ENCODE measurements at places on chromosomes 16 and 17.

DNA sequence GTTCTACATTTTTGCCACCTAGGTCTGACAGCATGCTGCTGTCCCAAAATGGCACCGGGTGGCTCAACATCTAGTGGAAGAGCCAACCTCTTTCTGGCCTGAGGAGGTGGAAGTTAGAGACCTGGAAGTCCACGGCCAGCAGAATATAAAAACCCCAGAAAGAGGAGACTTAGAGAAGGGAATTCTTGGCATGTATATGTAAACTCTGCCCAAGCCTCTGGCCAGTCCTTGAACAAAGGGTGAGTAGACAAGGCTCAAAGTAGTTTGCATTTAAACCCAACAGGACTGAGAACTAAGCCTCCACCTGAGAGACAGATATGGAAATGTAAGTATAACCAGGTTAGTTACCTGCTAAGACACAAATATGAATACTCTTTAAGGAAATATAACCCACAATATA, 210.3 kb downstream of the GRIN2A start:
- no peak for DNase-seq

GRCh38 chr16:27123795-27124409, 57.2 kb downstream of the C16orf82 start:
- DNase-seq: no peak

DNA sequence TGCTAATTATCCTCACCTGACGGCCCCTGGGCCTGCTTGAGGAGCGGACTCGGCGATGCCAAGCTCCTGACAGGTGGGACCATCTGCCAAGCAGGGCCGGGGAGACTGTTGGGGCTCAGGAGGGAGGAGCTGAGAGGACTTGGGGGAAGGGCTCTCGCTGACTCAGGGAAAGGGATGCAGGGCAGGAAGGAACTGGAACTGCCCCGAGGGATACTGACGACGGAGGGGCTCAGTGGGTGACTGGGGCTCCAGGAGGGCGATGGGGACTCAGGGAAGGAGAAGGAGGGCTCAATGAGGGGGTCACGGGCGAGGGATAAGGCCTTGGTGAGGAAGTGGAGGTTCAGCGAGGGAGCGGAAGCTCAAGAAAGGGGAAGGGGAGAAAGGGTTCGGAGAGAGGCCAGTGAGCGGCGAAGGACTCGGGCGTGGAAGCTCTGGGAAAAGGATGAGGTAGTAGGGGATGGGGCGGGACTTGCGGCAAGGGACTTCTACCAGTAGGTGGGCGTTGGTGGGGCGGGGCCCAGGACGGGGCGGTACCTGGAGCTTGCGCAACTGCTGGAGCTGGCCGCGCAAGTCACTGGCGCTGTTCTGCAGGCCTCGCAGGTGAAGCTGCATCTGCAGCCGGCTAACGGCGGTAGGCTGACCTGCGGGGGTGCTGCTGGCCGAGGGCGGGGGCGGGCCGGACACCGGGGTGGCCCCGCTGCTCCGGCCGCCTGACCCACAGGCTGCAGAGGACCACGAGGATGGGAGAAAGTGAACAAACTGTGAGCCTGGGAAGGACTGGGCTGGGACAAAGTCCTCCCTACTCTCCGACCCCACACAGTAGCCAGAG, 46.5 kb downstream of the SRCIN1 start:
- peak; percentile 89 for DNase-seq

DNA sequence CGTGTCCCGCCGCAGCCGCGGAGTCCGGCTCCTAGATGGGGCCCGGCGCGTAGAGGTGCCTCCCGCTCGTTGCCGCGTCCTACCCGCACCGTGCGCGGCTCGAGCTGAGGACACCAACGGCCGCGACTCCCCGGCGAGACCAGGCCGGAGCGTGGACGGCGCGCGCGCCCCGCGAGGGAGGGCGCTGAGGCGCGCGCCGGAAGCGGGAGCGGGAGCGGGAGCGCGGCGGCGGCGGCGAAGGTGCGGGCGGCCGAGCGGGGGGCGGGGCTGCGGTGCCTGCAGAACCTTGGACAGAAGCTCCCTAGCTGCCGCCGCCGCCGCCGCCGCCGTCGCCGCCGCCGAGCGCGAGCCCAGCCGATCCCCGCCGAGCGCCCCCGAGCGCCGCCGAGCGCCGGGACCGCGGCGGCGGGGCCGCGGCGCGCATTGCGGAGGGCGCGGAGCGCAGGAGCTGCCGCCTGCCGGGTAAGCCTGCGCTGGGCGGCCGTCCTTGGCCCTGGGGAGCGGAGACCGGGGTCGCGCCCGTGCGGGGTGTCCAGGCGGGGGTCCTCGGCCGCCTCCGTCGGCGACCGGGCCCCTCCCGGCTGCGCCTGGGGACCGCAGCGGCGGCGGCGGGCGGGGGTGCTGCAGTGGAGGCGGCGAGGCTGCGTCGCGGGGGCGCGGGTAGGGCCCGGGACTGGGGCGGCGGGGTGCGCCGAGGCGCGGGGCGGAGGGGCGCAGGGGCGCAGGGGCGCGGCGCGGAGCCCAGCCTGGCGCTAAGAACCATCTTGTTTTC, at the start of gene CDK5R1:
Gene CDK5R1, plus strand, starts transcription at position 293 of the 772 bp plus-strand sequence. CDS start 628 bp downstream, outside the sequence.
- DNase-seq: peak; percentile 83

DNA sequence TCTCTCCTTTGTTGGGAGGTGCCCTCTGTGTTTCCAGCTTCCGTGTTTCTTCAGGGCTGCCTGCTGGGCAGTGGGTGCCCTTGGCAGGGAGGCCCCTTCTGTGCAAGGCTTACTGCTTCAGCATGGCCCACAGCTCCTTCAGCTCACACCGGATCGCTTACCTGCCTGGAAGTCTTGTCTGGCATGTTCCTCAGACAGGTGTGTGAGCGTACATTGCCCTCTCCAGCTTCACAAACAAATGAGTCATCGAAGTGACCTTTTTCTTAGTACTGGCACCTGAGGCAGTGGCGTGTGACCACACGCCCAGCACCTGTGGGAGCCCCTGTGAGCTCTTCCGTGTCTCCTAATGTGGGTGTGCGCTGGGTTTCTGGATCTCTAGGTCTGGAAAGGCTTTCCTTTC, 3.5 kb downstream of the RAB40C start:
- no peak for DNase-seq

- no peak for DNase-seq
These were observed 8.5 kb downstream of the TP53I13 start for GRCh38 chr17:29577001-29577370.

DNA sequence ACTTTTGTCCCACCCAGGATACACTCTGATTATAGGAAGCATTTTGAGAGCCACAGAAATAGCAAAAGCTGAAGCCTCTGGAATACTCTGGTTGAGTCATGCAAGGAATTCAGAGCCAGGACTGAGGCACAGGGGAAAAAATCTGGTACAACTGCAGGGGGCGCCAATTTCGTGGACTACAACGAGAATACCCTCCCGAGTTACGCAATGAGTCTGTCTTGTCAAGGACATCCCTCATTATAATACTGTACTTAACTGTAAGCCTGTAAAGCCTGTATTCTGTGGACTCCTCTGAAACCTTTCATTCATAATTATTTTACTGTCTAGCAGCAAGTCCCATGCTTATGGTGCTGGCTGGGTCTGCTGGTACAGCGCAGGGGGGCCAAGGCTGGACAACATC, 7.8 kb downstream of the HOXB1 start:
- no peak for DNase-seq
